Temporal lobe (tissue), 4 donors: ENCODE measurements at places on chromosomes 7 and 10. TPM values are rescaled to one million over a fixed set of nuclear protein-coding genes. Genes with fewer than 3 reads are reported as not detected.

The SERPINE1 gene
- total RNA-seq = 0.74 TPM

The OPALIN gene
- total RNA-seq = not detected

The AKR1C2 gene
- total RNA-seq = 21.9 TPM

The BPGM gene
- 23.4 TPM for total RNA-seq

The FAM20C gene
- total RNA-seq = 16.2 TPM

The MEOX2 gene
- total RNA-seq = 0.25 TPM

The UBE2D4 gene
- total RNA-seq = 10.6 TPM
